ENCODE measurements at places on chromosomes 13 and 19. TPM values are rescaled to one million over a fixed set of nuclear protein-coding genes. Genes with fewer than 3 reads are reported as not detected.
A peak's percentile ranks its signal among the peaks of the same experiment; 100 is the strongest.

DNA sequence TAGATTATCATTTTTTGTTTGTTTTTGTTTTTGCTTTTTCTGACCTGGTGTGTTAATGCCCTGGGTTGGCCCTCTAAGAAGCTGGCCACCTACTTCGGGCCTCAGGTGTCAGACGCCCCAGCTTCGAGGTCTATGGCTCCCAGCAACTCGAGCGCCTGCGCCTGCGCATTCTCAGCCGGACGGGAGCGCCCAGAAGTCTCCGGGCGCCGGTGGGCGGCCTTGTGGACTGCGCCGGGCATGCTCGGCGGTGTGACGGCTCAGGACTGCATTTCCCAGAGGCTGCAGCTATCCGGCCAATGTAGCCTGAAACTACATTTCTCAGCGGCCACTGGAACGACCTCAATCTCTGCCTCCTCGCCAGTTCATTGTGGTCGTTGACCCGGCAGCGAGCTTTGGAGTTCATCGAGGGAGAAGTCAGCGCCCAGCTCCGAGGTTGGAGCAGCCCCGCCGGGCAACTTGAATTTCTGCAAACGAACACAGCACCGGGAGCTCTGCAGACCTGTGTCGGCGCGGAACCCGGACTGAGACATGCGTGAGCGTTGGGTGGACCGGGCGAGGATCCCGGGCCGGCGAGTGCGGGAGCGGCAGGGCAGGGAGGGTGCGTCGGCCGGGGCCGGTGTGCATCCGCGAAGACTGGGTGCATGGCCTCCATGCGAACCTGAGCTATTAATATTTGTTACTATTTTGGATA lies at the start of gene ZNF30:
ZNF30 (plus strand) TSS at position 219 of the 691 bp plus-strand sequence. CDS start 3,045 bp downstream, outside the sequence.
- DNase-seq: peak; percentile 96

- DNase-seq: no peak
These were observed 33.2 kb upstream of the RFC3 start for GRCh38 chr13:33784738-33785137.

- no peak for DNase-seq
These were observed 8.7 kb downstream of the GPX4 start for GRCh38 chr19:1112268-1113029.

DNA sequence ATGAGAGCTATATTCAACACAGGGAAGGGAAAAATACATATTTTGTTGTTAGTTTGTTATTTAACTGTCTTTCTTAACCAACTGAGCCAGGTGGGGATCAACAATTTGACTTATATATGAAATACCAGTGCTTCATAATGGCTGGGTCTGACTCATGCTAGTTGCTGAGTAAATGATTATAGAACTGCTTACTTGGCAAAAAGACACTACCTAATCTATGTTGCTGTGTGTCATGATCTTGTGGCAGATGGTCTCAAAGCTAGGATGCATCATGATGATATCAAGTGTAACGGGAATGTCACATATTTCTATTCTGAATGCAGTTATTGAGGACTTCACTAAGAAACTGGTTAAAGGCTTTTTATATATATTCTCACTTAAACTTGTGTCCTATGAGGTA lies 727.4 kb upstream of the SLITRK1 start:
- DNase-seq: no peak

GRCh38 chr13:32911506-32911905 lies 104.7 kb upstream of the KL start:
- DNase-seq: peak; percentile 57

- no peak for DNase-seq
These were observed 522.0 kb upstream of the KLHL1 start for GRCh38 chr13:70630247-70630646.

GRCh38 chr13:73708393-73708985 lies 425.7 kb downstream of the KLF12 start:
- DNase-seq: peak; percentile 72

GRCh38 chr19:58368561-58369360 lies 6.2 kb upstream of the ZNF497 start:
- no peak for DNase-seq

DNA sequence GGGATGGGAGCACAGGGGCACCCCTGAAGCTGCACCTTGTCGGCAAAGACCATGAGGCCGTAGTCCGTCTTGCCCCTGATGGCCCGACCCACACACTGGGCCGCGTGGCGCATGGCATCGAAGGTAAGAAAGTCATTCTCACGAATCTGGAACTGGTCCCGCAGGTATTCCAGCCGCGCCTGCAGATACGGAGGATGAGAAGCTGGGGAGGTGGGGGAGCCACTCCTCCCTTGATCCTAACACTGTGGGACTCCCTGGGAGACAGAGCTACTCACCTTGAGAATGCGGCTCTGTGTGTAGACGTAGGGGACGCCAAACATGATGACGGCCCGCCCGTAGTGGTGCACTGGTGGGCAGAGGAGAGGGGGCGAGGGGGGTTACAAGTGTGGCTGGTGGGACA lies 11.9 kb downstream of the KLC3 start:
- DNase-seq: no peak

DNA sequence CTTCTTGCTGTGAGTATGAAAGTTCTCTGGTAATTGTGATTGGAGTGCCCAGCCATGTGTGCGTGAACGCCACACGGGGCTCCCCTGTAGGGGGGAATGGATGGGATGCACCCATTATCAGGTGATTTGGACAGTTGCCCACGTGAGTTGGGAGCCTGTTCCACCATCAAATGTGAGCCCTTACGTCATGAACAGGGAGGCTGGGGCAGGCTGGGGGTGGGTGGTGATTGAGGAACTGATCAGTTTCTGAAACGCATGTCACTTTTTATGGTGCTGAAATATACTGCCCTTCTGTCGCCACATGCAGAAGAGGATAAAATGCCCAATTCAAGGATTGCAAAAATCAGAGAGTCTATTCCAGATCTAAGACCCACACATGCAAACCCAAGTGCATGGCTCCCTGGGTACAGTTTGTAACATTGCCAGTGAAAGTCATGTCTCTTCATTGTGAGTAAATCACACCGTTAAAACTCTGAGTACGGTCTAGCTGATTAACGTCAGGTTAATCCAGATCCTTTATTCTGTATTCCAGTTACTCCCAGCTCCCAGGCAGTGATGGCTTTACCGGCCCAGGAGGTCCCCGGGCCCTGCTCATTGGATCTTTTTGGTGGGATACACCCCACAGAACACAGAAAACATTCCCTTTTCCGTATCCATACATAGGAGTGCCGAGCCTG lies 90.2 kb downstream of the RAB20 start:
- DNase-seq: no peak

- no peak for DNase-seq
These were observed 125.5 kb upstream of the TRPC4 start for GRCh38 chr13:37995092-37995491.

GRCh38 chr19:6588508-6589345 lies 2.2 kb downstream of the CD70 start:
- no peak for DNase-seq

- DNase-seq: no peak
These were observed 28.0 kb downstream of the SMIM24 start for GRCh38 chr19:3452171-3452941.

GRCh38 chr13:38350114-38350617 lies 515 bp downstream of the UFM1 start:
- DNase-seq: peak; percentile 44

DNA sequence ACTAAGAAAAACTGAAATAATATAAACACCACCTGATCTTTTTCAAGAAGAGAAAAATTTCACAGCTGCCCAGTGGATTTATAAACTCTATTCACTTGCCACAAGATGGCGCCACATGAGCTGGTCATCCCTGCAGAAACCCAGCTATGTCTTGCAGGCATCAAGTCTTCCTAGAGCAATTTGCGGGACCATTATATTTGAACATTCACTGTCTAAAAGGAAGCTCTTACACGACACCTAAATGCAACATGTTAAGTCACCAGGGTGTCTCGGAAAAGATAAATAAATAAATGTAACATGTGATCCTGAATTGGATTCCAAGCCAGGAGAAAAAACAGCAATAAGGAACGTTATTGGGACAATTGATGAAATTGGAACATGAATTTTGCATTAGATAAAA lies 20.3 kb upstream of the AKT2 start:
- peak; percentile 99 for DNase-seq

GRCh38 chr13:83883061-83883523 lies 818 bp upstream of the SLITRK1 start:
- no peak for DNase-seq

- no peak for DNase-seq
These were observed 10.2 kb downstream of the MPHOSPH8 start for GRCh38 chr13:19643652-19644051.

DNA sequence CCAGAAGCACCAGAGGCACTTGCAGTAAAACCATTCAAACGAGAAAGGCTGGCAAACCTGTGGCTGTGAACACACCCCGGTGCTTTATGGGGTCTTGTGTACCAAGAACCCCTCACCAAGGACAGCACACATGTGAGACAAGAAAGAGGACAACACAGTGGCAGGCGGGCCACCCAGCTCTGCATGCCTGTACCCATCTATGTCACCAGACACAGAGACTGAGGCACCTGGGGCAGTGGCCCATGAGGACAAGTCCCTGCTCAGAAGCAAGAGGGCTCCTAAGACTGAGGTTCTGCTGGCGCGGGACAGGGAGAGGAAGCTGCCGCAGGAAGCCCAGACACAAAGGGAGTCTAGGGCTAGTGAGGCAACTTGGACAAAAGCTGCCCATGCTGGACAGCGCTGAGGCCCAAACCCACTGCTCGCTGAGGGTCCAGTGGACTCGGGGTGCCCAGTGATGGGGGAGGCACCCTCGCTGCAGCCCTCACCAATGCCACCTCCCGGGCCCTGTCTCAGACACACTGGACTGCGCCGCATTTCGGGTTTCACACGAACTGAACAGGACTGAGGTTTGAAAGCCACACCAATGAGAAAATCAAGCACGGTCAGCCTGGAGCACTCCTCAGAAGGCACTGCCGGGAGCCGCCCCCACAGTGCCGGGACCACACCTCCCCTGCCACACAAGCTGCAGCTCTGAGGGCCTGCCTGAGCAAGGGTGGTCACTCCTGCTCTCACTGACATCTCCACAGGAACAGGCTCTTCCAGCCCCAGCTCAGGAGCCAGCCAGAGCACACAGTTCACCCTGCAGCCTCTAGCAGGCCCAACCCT lies 232.7 kb downstream of the TUBA3C start:
- no peak for DNase-seq

DNA sequence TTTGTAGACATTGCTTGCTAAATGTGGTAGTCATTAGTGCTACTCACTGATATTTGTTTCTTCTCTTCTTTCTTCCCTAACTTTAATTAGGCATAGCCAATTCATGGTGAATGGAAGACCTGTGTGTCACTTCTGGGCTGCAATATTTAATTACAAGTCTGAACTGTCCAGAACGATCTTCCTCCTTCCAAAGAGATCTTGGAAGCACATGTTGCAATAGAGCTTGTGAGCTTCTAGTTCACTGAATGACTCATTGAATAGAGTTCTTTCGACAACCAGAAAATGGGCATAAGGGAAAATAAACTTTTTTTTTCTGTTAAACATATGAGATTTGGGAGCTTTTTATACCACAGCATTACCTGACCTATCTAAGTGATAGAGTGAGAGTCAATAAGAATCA lies 1264.6 kb downstream of the PCDH9 start:
- DNase-seq: no peak

GRCh38 chr13:44412346-44412935 lies 38.8 kb downstream of the SERP2 start:
- no peak for DNase-seq

- DNase-seq: no peak
These were observed 57.0 kb downstream of the NUFIP1 start for GRCh38 chr13:44932171-44932849.

DNA sequence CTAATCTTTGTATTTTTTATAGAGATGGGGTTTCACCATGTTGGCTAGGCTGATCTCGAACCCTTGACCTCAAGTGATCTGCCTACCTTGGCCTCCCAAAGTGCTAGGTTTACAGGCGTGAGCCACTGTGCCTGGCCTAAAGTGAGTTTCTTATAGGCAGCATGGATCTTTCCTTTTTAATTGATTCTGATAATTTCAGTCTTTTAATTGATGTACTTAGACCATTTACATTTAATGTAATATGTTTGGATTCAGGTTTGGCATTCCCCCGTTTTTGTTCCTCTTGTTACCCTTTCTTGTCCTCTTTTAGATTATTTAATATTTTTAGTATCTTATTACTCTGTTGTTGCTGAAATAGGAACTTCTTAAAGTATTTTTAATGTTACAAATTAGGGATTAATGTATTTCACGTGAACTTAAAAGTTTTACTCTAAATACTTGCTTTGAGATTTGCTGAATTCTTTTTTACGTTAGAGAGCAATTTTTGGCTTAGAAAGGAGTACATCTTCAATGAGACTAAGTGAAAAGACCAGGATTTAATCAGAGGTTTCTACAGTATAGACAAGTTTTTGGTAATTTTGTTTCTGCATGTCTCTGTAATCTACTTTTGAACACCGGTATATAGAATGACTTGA lies 50.3 kb downstream of the URI1 start:
- no peak for DNase-seq

DNA sequence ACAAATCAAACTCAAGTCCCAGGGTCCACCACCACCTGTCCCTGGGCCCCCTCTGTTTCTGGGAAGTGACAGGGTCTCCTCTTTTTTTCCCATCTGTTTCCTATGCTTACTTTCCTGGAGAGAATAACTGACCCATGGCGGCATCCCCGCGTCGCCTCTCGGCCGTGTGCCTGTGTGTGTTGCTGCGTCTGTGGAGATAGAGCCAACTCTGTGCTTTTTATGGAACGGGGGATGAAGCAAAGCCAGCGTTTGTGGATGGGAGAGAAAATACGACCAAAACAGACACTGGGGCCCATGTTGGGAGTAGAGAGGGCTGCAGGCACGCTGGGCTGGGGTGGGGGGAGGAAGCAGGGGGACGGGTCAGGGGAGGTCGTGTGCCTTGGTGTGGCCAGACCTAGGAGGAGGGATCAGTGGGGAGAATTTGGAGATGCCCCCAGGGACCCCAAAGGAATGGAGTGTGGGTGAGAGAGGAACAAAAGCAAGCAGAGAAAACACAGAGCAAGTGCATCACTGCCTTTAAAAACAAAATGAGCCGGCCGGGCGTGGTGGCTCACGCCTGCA lies 16.6 kb downstream of the PLK5 start:
- no peak for DNase-seq

DNA sequence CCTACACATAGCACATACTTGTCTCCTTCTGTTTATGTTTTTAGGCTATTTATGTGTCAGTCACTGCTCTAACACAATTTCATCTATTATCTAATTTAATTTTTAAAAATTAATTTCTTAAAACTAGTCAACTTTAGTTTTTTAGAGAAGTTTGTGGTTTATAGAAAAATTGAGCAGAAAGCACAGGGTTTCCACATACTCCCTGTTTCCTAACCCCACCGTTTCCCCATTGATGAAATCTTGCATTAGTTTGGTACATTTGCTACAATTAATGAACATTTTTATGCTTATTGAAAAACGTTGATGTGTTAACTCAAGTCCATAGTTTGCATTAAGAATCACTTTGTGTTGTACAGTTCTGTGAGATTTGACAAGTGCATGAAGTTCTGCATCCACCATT lies 53.5 kb downstream of the TNFSF13B start:
- DNase-seq: no peak

The ZNF528 gene
- 0.22 TPM for polyA plus RNA-seq

The KLF12 gene
- polyA plus RNA-seq: 1.6 TPM

The ZNF649 gene
- 0.56 TPM for polyA plus RNA-seq

The ZNF471 gene
- 0.04 TPM for polyA plus RNA-seq

The LRP3 gene
- 22.7 TPM for polyA plus RNA-seq

The GAPDHS gene
- polyA plus RNA-seq: not detected

The DCLK1 gene
- polyA plus RNA-seq: 0.20 TPM

The URAD gene
- polyA plus RNA-seq: not detected

The ZNF729 gene
- polyA plus RNA-seq: not detected

The KLK2 gene
- polyA plus RNA-seq: 0.21 TPM

The KLK13 gene
- polyA plus RNA-seq: 0.09 TPM

The CGB5 gene
- polyA plus RNA-seq: 0.53 TPM

The ADGRE1 gene
- polyA plus RNA-seq: 6.6 TPM

The CD209 gene
- not detected for polyA plus RNA-seq

The ZNF556 gene
- not detected for polyA plus RNA-seq

The UBE2L5 gene
- 0.31 TPM for polyA plus RNA-seq

Data from A549 (cell line).